HepG2 (cell line): ENCODE measurements at places on chromosomes 2 and 18. TPM values are rescaled to one million over a fixed set of nuclear protein-coding genes. Genes with fewer than 3 reads are reported as not detected.

Gene KLHL30
- not detected in 2 replicates for total RNA-seq

Gene XDH
- total RNA-seq = not detected in 2 replicates

DNA sequence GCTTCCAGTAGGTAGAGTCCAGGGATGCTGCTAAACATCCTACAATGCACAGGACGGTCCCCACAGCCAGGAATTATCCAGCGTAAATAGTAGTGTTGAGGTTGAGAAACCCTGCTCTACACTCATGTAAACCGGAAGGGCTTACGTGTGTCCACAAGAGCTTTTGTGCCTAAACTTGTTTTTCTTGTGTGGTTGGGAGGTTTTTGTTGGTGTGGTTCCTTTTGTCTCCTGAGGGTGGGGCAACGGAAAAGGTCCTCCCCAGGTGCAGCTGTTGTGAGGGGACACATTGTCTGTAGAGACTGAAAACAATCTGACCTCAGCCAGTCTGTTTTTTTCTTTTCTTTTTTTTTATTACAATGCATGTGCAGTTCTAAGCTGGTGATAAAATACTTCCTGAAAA, 72.7 kb upstream of the MGAT5 start:
- H3K4me3 ChIP-seq = no peak overlapping the region
- H3K36me3 ChIP-seq = no peaks in the 10 kb centered on the region; the same call in 1 of the 2 replicates
- DNase-seq = no peak

DNA sequence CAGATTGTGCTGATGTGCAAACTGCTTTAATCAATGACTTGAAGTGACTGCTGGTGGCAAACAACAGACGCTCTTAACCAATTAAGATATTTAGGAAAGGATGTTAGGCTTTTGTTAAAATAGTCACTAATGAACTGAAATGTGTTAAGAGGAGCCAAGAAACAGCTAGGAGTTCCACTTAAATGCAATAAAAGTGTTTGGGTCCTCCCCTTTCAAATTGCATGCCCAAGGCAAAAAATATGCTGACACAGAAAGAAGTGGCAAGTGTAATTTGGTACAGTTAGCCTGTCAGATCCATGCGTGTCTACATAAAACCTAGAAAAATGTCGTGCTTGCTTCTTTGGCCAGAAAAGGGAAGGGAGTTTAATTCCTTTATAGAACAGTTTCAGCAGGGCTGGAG, 61.9 kb downstream of the XRCC5 start:
- H3K27ac ChIP-seq = no peak overlapping the region
- H3K4me3 ChIP-seq = no peak overlapping the region
- no peaks in the 10 kb centered on the region for H3K4me1 ChIP-seq
- no peaks in the 10 kb centered on the region for H3K27me3 ChIP-seq
- H3K36me3 ChIP-seq = peaks cover 88% of the 10 kb centered on the region

Gene CCDC68
- total RNA-seq = 4.6 and 4.9 TPM in 2 replicates

Gene GALNT14
- total RNA-seq = not detected in 2 replicates

- no peak for DNase-seq
- H3K27me3 ChIP-seq = no peaks in the 10 kb centered on the region
- no peak overlapping the region for H3K4me3 ChIP-seq
- no peaks in the 10 kb centered on the region for H3K36me3 ChIP-seq
- H3K27ac ChIP-seq = no peak overlapping the region
Measured at GRCh38 chr2:151181524-151181923, 80.1 kb downstream of the RBM43 start.

GRCh38 chr2:238970553-238971081, 122.7 kb downstream of the TWIST2 start:
- H3K4me1 ChIP-seq = no peaks in the 10 kb centered on the region
- H3K4me3 ChIP-seq = no peak overlapping the region
- no peak overlapping the region for H3K27ac ChIP-seq
- peak; percentile 58 for DNase-seq

DNA sequence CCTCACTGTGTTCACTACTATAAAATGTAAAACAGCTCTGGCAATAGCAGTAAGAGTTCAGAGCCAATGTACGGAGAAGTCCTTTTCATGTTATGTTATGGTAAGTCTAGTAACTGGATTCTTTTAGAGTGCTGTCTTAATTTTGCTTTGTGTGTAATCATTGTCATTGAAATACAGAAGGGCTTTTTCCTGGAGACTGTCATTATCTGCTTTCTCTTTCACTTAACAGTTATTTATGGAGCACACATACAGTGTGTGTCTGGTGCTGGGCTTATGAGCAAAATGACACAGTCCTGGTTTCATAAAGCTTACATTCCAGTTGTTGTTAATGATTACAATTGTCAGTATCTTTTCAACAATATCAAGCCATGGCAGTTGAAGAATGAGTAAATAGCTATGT, 95.5 kb downstream of the CCDC102B start:
- H3K27me3 ChIP-seq = no peaks in the 10 kb centered on the region
- no peaks in the 10 kb centered on the region for H3K36me3 ChIP-seq
- peaks cover 20% of the 10 kb centered on the region for H3K4me1 ChIP-seq
- DNase-seq = no peak

Gene AQP12A
- not detected in 2 replicates for total RNA-seq

Gene IL1RL2
- total RNA-seq = not detected in 2 replicates

DNA sequence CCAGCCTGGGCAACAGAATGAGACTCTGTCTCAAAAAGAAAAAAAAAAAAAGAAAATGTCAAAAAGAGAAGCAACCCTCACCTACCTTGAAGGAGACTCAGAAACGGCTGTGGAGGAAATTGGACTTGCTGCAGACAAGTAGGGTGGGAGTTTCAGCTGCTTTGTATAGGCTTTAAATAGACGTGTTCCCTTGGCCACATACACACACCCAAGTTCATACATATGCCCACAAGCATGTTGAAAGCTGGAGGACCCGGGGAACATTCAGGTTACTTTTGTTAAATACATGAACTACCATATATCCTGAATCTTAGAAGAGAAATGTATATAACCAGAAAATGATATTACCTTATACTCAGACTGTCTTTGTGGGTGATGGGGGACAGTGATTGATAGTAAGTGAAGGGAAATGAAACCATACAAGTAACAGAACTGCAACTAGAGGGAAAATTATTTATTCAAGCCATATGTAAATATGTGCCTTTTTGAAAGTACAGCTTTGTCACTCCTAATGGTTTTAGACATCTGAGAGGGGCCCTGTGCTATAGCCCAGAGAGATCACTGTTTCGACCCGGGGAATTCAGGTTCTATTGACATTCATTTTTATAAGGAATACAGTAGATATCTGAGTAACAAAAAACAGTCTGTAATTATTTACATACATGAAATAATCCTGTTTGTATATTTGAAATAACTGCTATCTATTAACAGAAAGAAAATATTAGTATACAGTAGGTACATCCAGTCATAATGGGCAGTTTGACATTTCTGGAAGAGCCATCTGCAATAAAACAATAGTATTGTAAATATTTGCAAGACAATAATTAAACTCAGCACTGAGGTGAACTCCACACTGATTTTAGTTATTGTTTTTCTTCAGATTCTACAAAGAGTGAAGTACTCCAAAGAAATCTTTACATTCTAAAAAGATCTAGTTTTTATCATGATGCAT, 48.0 kb upstream of the TGIF1 start:
- no peaks in the 10 kb centered on the region for H3K27me3 ChIP-seq
- H3K27ac ChIP-seq = no peak overlapping the region
- no peak overlapping the region for H3K4me3 ChIP-seq
- no peaks in the 10 kb centered on the region for H3K4me1 ChIP-seq

Gene PSD4
- 8.6 and 9.4 TPM in 2 replicates for total RNA-seq

DNA sequence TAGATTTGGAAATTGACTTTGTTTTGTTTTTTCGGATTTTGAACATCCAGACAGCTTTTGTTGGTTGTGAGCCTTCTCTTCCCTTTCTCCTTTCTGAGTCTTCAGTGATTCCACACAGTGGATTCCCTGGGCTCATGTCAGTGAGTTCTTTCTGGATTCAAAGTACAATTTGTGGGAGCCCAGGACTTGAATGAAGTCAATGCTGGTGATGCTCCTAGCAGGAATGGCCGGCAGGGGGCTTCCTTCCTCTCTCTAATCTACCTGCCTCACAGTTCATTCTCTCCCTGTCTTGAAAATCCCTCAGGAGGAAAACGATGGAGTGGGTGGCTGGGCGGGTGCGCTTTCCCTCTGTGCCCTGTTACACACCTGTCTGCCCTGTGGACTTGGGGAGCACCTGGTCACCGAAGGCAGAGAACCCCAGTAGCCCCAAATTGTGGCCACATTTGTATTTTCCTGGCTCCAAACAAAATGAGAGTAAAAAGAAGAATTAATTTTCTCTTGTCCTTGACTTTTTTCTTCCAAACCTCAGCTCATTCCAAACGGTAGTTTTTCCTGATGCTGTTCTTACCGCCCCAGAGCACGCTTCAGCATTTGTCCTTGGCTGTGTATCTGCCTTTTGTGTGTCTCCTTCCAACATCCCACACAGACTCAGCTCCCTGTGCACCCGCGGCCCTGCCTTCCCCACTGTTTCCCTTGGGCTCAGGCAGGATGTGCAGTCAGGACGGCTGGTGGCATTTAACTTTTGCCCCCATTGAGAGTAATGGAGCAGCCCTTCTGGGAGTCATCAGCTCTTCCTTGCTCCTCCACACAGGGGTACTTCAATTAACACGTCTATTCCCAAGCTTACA, 86.6 kb downstream of the MARCO start:
- no peak overlapping the region for H3K27ac ChIP-seq
- no peak overlapping the region for H3K4me3 ChIP-seq
- H3K4me1 ChIP-seq = no peaks in the 10 kb centered on the region
- peak; percentile 45 for DNase-seq

Gene RESP18
- total RNA-seq = not detected in 2 replicates

Gene C18orf54
- 2.5 and 8.1 TPM in 2 replicates for total RNA-seq

Gene ABCG5
- total RNA-seq = 5.8 and 15.1 TPM in 2 replicates

GRCh38 chr2:62217970-62218369, 22.1 kb downstream of the B3GNT2 start:
- no peak for DNase-seq
- peaks cover 12% of the 10 kb centered on the region for H3K36me3 ChIP-seq
- H3K4me3 ChIP-seq = no peak overlapping the region

DNA sequence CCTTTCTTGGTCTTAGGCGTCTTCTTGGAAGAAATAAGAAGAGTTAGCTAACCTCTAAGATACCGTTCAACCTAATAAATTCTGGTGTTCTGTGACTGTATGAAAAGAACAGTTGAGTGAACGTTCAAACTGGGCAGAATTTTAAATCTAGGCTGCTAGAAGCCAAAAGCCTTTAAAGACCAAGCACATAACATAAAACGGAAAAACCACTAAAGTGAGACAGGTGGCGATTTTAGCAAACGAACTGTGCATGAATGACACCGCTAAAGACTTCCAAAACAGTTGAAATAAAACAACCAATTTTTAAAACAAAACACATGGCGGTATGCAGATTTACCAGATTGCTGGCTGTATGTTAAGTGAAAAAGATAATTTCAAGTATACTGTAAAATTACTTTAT, 73.1 kb downstream of the GALNT13 start:
- DNase-seq = no peak
- no peak overlapping the region for H3K27ac ChIP-seq
- no peaks in the 10 kb centered on the region for H3K4me1 ChIP-seq
- H3K4me3 ChIP-seq = no peak overlapping the region

- no peaks in the 10 kb centered on the region for H3K4me1 ChIP-seq
- DNase-seq = no peak
- H3K27ac ChIP-seq = no peak overlapping the region
- no peak overlapping the region for H3K4me3 ChIP-seq
Measured at GRCh38 chr18:63175264-63175663, 144.3 kb downstream of the BCL2 start.

Gene SCYGR3
- not detected in 2 replicates for total RNA-seq

DNA sequence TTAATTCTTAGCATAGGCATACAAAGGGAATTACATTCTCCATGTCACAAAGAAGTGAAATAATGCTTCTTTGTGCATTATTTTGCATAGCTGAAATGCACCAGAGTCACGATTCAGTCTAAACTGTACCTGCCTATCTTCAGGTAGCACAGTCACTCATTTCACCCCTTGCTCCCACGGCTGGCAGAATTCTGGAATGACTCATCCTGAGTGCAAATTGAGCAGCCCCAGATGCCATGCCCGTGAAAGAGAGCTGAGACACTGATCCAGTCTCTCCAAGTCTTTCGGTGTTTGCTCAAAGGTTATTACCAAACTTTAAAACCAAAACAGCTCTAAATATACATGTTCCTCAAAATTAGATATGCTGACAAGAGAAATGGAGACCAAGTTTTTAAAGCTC, 168.3 kb upstream of the POU3F3 start:
- no peaks in the 10 kb centered on the region for H3K4me1 ChIP-seq
- H3K4me3 ChIP-seq = no peak overlapping the region
- H3K27ac ChIP-seq = no peak overlapping the region
- peaks cover 23% of the 10 kb centered on the region; the same call in 1 of the 3 replicates for H3K27me3 ChIP-seq
- DNase-seq = no peak
- H3K36me3 ChIP-seq = no peaks in the 10 kb centered on the region

- H3K4me3 ChIP-seq = no peak overlapping the region
- no peak overlapping the region for H3K27ac ChIP-seq
- H3K36me3 ChIP-seq = no peaks in the 10 kb centered on the region
- no peaks in the 10 kb centered on the region for H3K4me1 ChIP-seq
- peaks cover 89% of the 10 kb centered on the region for H3K27me3 ChIP-seq
- DNase-seq = no peak
Measured at GRCh38 chr2:120763508-120763907, 27.8 kb downstream of the GLI2 start.

DNA sequence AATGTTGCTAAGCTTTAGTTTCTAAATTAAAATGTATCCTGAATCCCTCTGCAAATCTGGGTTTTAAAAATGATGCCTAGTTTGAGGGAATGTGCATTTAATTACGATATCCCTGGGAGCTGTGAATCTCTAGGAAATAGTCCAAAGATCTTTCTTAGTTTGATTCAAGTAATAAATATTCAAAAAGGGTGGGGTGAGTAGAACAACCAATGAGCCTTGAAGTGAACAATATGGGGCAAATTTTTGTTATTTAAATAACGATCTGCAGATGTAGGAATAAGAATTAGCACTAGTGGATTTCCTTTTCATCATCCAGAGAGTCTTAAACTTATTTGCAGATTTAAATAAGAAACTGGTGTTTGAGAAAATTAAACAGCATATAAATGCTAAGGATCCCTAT, 106.3 kb downstream of the ACVR1 start:
- no peak overlapping the region for H3K27ac ChIP-seq
- H3K27me3 ChIP-seq = no peaks in the 10 kb centered on the region
- peaks cover 23% of the 10 kb centered on the region; the same call in 2 of the 3 replicates for H3K36me3 ChIP-seq

Gene TSPYL6
- not detected in 2 replicates for total RNA-seq

- no peak overlapping the region for H3K4me3 ChIP-seq
- peaks cover 43% of the 10 kb centered on the region for H3K36me3 ChIP-seq
- no peaks in the 10 kb centered on the region for H3K27me3 ChIP-seq
- peak overlapping the region; percentile 5 for H3K27ac ChIP-seq
Measured at GRCh38 chr2:218272531-218273212, 2.4 kb downstream of the PNKD start.

GRCh38 chr2:2547451-2547850, 216.4 kb upstream of the MYT1L start:
- no peak for DNase-seq
- H3K27me3 ChIP-seq = no peaks in the 10 kb centered on the region; the same call in 1 of the 2 replicates
- H3K27ac ChIP-seq = no peak overlapping the region
- H3K4me1 ChIP-seq = no peaks in the 10 kb centered on the region
